ENCODE measurements at places on chromosomes 2 and 18.

GRCh38 chr18:49016648-49017539, 66.1 kb upstream of the SMAD7 start:
- H3K4me1 ChIP-seq = no peaks in the 10 kb centered on the region
- no peaks in the 10 kb centered on the region for H3K27me3 ChIP-seq
- H3K4me3 ChIP-seq = no peak overlapping the region
- H3K27ac ChIP-seq = no peak overlapping the region
- DNase-seq = no peak
- no peaks in the 10 kb centered on the region for H3K36me3 ChIP-seq

DNA sequence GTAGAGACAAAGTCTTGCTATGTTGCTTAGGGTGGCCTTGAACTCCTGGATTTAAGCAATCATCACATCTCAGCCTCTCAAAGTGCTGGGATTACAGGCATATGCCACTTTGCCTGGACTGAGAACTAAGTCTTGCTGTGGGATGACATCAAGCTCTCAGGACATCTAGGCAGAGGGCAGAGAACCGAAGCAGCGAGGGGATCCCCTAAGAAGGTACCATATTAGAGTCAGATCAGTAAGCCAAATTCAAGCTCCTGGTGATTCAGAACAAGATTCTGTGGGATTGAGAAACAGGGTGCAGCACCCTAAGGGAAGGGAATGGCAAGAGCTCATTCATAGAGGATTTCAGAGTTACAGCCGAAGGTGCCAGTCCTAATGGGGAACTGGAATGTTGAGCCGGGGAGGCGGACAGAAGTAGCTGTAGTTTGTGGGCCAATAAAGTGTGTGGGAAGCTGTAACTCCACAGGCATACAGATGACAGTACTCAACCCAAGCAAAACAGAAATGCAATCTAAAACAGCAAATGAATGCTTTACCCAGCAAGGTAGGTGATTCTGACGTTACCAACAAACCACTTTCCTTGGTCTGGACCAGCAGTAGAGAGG, 30.9 kb downstream of the EPHA4 start:
- H3K36me3 ChIP-seq = no peaks in the 10 kb centered on the region
- H3K27ac ChIP-seq = no peak overlapping the region
- no peak for DNase-seq
- H3K4me3 ChIP-seq = no peak overlapping the region

DNA sequence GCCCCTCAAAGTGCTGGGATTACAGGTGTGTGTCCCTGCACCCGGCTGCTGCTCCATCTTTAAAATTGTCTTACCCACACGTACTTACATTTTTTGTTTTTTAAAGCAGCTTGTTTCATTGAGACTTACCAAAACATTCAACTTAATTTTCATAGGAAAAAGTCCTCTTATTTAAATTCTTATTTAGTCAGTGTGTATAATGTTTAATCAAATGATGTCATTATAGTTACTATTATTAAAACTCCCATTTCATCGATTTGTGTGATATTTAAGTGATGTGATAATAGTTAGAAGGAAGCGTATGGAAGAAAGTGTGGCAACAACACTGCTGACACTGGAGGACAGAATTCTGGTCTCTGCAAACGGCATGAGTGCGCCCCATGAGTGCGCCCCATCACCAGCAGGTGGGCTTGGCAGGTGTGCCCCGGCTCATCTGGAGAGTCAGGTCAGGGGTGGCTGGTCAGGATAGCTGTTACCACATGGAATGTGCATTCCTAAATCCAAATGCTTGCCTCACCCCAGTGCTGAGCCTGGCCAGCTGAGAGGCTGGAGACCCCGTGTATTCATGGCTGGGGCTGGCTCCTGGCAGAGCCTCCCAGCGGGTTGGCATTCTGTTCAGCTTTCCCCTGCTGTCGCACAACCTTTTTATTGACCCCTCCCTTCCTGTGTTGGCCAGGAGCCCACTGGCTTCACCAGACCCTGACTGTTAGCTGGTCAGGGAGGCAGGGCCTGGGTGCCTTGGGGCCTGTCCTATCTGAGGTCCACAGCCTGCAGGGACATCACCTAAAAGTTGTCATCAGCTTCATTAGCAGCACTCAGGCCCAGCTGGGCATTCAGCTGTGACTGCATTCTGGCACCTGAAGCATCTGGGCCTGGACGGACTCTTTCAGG, 79.7 kb downstream of the AGAP1 start:
- no peak overlapping the region for H3K4me3 ChIP-seq
- H3K27ac ChIP-seq = no peak overlapping the region
- no peaks in the 10 kb centered on the region for H3K27me3 ChIP-seq
- no peaks in the 10 kb centered on the region for H3K4me1 ChIP-seq
- H3K36me3 ChIP-seq = no peaks in the 10 kb centered on the region
- DNase-seq = no peak

- H3K36me3 ChIP-seq = no peaks in the 10 kb centered on the region
- DNase-seq = no peak
Observed at GRCh38 chr2:165428926-165429325, 40.6 kb upstream of the CSRNP3 start.

DNA sequence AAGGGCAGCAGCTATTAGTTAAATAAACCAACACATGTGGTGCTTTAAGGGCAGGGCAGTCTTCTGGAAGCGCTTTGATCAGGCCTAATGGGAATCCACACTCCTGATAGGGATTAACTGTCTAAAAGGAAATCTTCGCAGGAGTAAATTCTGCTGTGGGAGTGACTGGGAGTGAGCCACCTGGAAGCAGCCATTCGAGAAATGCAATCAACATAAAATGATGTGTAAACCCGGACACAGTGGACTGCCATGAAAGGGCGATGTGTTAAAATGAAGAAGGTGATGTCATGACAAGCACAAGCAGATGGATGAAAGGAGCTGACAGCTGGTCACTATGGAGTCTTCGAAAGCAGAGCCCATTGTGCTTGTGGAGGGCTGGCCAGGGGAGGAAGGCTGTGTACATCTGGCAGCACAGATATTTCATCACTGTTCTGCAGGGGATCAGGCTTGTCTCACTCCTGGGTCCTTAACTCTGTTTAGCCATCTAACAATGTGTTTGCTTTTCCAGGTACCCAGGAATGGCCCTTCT, 24.8 kb upstream of the GALNT14 start:
- no peak overlapping the region for H3K27ac ChIP-seq
- H3K27me3 ChIP-seq = peaks cover 15% of the 10 kb centered on the region
- no peak for DNase-seq
- H3K4me3 ChIP-seq = no peak overlapping the region
- no peaks in the 10 kb centered on the region for H3K36me3 ChIP-seq
- H3K4me1 ChIP-seq = peaks cover 4% of the 10 kb centered on the region

DNA sequence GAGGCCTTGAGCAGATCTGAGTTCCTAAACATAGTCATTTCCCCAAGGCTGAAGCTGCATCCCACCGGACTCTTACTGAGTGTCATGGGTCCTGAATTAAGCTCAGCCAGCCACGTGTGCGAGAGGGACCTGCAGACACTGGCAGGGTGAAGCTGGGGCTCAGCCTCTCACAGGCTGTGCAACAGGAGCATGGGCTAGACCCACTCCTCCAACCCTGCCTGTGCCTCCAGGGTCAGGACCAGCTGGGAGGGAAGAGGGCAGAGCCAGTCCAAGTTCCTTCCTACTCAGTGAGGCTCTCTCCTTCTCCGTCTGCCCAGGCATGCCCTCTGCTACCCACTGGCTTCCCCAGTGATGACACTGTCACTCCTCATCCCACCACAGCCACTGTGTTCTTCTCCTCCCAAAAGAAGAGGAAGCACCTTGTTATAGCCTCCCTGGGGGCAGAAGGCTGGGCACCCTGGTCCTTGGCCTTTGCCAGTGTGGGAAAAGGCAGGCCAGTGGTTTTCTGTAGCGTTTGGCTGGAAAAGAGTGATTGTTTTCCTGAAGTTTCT, 78.9 kb downstream of the KCNF1 start:
- peaks cover 3% of the 10 kb centered on the region for H3K27me3 ChIP-seq
- H3K36me3 ChIP-seq = no peaks in the 10 kb centered on the region
- no peak overlapping the region for H3K27ac ChIP-seq
- H3K4me1 ChIP-seq = no peaks in the 10 kb centered on the region
- DNase-seq = no peak
- no peak overlapping the region for H3K4me3 ChIP-seq

DNA sequence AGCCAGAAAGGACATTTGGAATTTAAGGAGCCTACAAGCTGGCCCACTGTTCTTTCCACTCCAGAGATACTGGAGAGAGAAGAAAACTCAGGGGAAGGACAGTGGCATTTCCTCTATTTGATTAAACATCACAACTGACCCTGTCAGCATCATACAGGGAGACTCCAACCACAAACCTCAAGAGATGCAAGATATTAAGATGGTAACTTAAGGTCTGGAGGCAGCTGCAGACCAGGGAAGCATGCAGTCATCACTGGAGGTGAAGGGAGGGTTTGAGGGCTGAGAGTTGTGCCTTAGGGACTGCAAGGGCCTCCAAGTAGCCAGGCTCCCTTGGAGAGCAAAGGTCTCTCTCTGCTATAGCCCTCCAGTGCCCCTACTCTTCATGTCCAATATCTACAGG, 67.4 kb downstream of the RNF152 start:
- H3K4me1 ChIP-seq = no peaks in the 10 kb centered on the region
- no peak overlapping the region for H3K4me3 ChIP-seq
- H3K36me3 ChIP-seq = no peaks in the 10 kb centered on the region
- H3K27ac ChIP-seq = no peak overlapping the region
- H3K27me3 ChIP-seq = peaks cover 7% of the 10 kb centered on the region
- no peak for DNase-seq

GRCh38 chr18:11154368-11154989, 5.1 kb upstream of the PIEZO2 start:
- no peak overlapping the region for H3K4me3 ChIP-seq
- H3K36me3 ChIP-seq = no peaks in the 10 kb centered on the region
- no peaks in the 10 kb centered on the region for H3K4me1 ChIP-seq

DNA sequence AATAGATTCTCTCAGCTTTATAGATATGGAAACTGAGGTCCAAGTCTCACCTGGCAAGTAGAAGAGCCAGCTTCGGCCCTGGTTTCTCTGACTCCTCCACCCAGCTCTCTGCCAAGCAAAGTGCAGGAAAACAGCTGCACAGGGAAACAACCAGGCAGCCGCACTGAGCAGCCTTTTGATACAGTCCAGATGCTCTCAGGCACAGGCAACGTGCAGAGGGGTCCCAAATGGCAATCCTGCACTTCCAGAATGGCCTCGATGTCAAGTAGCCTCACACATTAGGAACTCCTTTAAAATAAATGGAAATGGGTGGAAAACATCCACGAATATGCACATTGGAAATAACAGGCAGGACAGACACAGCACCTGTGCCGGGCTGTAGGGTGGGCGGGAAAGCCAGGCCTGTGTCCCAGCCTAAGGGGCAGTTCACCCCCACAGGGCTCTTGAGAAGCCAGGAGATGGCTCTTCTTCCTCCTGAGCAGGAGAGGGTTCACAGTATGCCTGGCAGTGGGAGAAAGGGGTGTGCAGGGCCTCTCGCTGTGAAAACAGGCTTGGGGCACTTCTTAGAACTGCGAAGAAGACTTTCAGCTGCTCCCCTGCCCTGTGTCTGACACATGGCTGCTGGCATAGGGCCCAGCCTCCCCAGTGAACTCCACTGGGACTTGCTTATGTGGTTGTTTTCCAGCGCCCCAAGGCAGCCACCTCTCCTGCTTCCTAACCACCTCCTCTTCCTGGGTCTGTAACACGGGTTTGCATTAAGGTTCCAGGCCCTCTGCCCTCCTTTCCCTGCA, 63.9 kb upstream of the TUBA3E start:
- no peak overlapping the region for H3K4me3 ChIP-seq
- H3K27me3 ChIP-seq = peaks cover 12% of the 10 kb centered on the region
- H3K36me3 ChIP-seq = no peaks in the 10 kb centered on the region
- H3K4me1 ChIP-seq = no peaks in the 10 kb centered on the region
- no peak for DNase-seq

- no peak overlapping the region for H3K4me3 ChIP-seq
- H3K36me3 ChIP-seq = no peaks in the 10 kb centered on the region
- H3K4me1 ChIP-seq = no peaks in the 10 kb centered on the region
- no peak overlapping the region for H3K27ac ChIP-seq
Observed at GRCh38 chr2:240109386-240109785, 26.7 kb downstream of the COPS9 start.

- H3K4me1 ChIP-seq = no peaks in the 10 kb centered on the region
- H3K36me3 ChIP-seq = no peaks in the 10 kb centered on the region
- no peak overlapping the region for H3K4me3 ChIP-seq
- no peak for DNase-seq
- H3K27ac ChIP-seq = no peak overlapping the region
Observed at GRCh38 chr18:55833543-55833942, 245.6 kb upstream of the TCF4 start.

- no peak overlapping the region for H3K4me3 ChIP-seq
- no peaks in the 10 kb centered on the region for H3K27me3 ChIP-seq
- H3K4me1 ChIP-seq = peaks cover 5% of the 10 kb centered on the region
- peaks cover 3% of the 10 kb centered on the region for H3K36me3 ChIP-seq
Observed at GRCh38 chr2:45904946-45905631, 253.6 kb downstream of the PRKCE start.

GRCh38 chr18:24801001-24801400, 340.6 kb downstream of the HRH4 start:
- H3K4me1 ChIP-seq = no peaks in the 10 kb centered on the region
- no peaks in the 10 kb centered on the region for H3K27me3 ChIP-seq
- no peak for DNase-seq
- no peak overlapping the region for H3K4me3 ChIP-seq

DNA sequence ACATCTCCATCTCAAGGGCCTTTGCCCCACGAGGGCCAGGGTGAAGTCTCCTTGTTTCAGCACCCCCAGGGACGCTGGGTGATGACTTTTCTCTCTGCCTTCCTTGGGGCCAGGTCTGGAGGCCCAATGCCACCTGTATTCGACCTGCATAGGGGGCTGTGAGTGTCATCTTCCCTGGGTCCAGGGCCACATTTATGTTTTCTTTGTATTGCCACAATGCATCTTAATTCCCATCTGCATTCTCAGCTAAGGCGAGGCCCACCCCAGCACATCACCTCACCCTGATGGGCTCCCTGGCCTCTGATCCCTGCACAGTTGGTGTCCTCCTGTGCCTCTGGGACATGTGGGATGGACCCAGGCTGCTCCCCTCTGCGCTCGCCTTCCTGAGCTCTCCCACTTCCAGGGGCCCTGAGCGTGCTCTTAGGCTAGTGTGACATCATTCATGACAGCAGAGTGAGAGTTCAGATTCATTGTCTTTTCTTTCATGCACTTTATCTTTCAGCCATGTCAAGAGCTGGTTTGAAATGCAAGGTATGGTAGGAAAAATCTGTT, 122.0 kb upstream of the COPS8 start:
- no peak overlapping the region for H3K27ac ChIP-seq
- peaks cover 19% of the 10 kb centered on the region for H3K4me1 ChIP-seq
- no peak overlapping the region for H3K4me3 ChIP-seq
- peaks cover 4% of the 10 kb centered on the region for H3K27me3 ChIP-seq
- no peak for DNase-seq

DNA sequence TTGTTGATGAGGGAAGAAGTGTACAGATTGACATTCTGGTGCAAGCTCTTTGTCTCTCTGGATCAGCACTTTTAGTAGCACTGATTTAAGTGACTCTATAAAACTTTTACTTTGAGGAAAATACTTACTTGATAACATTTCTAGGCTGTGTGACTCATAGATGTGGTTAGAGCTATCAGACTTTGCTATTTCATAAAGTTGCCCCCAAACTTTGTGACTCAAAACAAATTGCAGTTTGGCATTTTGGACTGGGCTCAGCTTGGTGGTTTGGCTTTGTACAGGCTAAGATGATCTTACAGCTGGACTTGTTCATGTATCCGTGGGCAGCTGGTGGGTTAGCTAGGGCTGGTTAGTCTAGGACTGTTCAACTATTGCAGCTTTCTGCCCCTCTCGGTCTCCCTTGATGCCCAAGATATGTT, 42.1 kb upstream of the GLS start:
- no peak overlapping the region for H3K27ac ChIP-seq
- H3K27me3 ChIP-seq = peaks cover 6% of the 10 kb centered on the region
- H3K4me3 ChIP-seq = no peak overlapping the region
